ENCODE measurements at places on chromosomes 11 and 22.

DNA sequence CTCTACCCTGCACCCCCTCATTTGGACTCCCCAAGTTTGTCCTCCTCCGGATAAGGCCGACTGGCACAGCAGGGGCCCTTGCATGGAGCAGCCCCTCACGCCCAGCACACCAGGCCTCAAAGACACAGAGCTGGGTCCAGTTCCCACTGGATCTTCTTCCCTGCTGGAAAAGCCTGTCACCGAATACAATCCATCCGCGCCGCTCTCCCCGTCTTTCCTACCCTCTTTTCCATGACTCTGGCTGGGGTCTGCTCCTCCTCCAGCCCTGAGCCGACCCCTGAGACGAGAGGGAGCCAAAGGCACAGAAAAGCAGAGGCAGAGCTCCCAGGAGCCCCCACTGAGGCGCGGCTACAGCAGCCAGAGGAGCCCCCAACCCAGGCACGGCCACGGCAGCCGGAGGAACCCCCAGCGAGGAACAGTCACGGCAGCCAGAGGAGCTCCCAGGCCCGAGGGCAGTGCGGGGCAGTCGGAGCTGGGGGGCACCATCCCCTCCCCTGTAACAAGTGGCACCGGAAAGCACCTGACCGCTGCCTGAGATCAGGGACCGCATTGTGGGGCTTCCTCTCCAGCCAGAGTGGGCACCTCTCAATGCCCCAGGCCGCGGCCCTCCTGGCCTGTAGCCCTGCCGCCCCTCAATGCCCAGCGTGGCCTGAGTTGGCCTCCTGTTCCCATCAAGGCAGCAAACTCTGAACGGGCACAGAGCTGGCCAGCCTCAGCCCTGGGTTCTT, 12.0 kb downstream of the ALG12 start:
- no peak for DNase-seq

DNA sequence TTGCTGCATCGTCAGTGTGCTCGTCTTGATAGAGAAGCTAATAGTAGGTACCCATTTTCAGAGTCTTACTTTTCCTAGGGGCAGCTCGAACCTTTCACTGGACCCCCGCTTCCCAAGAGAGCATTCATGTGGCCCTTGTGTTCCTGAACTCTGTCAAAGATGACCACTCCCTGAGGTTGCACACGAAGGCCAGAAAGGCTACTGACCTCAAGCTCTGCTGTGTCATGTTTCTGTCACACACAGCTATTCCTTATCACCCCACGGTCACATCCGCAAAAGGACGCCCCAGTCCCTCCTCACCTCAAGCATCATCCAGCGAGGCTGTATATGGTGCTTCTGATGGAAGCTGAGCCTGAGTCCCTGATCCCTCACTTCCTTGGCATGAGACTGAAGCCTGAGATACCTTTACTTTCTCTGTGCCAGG, 171.5 kb downstream of the LDLRAD3 start:
- no peak for DNase-seq

DNA sequence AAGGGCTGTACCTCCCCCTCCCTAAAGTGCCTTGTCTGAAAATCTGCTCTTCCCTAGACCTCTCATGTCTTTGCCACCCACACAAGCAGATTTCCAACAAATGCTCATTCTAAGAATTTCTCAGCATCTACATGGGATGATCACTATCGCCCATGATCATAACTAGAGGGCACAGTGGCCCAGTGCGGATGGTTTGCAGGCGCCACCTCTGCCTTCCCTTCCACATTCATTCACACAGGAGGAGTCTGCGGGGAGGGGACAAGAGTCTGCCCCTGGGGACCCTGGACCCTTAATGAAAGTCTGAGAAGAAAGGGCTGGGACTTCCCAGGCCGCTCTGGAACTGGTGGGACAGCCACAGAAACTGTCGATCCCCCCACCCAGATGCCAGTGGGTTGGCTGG, 28.9 kb downstream of the KCTD17 start:
- DNase-seq, result no peak

GRCh38 chr11:128759597-128759996, 65.7 kb downstream of the FLI1 start:
- no peak for DNase-seq

GRCh38 chr11:57680552-57680874, 12.6 kb downstream of the ZDHHC5 start:
- DNase-seq, result no peak

DNA sequence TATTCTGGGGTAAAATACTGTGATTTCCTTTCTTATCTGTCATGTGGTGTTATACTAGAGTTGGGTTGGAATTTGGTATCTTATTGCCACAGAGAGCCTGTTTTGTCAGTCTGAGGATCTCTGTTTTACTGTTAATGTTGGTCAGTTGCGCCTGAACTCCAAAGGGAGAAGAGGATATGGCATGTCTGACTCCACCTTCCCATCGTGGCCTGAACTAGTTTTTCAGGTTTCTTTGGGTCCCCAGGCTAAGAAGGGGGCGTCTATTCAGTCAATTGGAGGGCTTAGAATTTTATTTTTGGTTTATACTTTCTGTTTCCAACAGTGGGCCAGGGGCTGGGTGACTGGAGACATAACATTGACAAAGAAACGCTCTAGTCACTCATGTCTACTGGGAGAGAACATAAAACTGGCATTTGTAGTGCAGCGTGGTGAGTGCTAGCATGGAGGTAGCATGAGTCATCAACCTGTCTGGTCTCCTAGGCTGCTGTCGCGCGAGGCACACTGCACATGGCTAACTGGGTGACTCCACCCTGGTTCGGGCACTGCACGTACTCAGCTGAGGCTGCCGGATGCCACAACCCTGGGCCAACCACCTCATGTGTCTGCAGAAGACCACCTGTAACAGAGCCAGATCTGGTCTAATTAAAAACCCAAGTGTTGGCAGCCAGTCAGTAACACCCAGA, 120.1 kb upstream of the OR9Q1 start:
- DNase-seq, result no peak

GRCh38 chr22:22026157-22026831, 43.7 kb upstream of the TOP3B start:
- no peak for DNase-seq

- no peak for DNase-seq
Observed at GRCh38 chr11:2293531-2293971, 8.2 kb downstream of the C11orf21 start.

DNA sequence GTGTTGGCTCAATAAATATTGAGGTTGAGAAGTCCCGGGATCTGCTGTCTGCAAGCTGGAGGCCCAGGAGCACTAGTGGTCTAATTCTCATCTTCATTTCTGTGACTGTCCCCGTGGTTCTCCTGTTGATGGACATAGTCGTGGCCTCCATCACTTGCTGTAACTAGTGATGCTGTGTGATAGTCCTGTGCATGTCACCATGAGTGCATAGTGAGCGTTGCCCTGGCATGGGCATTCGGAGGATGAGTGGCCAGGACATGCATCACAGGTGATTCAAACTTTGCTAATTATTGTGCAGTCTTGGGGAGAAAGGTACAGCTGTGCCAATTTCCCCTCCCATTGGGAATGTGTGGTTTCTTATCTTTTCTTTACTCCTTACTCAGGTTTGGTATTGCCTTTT, 902.2 kb downstream of the BRD1 start:
- no peak for DNase-seq

GRCh38 chr11:43498561-43498960, 139.8 kb downstream of the TTC17 start:
- DNase-seq, result no peak

- DNase-seq, result no peak
Observed at GRCh38 chr11:107118025-107118720, 99.9 kb upstream of the GUCY1A2 start.

Data from activated CD8-positive, alpha-beta memory T cell treated with anti-CD3 and anti-CD28 coated beads for 1 hour (primary cell).